ENCODE measurements at places on chromosomes 7 and 10.

- DNase-seq: no peak
Measured at GRCh38 chr10:110691139-110691538, 47.0 kb downstream of the RBM20 start.

DNA sequence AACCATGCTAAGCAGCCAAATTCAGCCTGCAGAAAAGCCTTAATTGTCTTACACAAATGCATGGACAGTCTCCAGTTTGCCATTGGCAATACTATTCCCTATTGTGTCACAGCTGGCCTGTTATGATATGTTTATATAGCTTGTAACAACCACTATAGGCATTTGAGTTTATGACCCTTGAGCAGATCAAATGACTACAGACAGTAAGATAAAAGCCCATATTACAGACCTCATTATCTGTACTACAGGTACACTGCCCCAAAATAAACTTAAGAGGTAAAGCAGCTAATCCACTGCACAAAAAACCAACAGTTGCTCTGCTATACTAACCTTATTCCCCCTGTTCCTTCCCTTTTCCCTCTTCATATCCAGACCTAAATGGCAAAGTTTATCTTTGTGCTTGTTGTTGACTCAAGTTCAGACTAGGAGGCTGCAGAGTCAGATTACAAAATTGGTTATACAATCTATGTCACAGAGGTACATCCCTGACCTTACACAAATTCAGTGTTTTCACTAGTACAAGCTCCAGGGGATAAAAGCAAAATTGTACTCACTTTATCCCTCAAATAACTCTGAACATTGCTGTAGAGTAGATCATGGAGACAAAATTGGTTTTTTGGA, 218.4 kb downstream of the GRM8 start:
- no peak for DNase-seq

DNA sequence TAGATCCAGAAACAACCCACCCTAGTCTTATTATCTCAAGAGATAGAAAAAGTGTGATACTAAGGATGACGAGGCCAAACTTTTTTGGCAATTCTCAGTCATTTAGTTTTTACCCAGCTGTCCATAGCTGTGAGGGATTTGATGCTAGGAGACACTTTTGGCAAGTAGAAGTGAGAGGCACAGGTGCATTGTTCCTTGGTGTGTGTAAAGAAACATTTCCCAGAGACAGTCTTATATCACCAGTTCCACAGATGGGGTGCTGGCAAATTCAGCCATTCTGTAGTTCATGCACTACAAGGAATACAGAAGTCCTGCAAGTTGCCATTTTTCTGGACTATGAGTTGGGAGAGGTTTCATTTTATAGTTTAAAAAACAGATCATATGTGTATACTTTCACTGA, 403.3 kb upstream of the GHITM start:
- DNase-seq: no peak

DNA sequence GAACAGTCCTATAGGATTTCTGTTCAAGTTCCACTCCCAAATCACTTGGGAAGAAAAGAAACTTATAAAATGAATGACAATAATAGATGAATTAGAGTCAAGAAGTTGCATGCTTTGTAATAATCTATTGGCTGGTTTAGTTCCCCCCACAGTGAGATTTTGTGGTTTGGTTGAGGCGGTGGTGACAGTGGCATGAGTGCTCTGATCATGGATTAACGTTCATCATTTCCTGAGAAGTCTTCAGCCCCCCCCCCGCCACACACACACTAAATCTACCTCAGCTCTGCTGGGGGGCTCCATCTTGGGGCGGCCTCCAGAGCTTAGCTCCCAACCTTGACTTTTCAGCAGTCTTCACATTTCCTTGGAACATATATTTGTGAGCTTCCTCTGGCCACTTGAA, 121.7 kb downstream of the ABCA13 start:
- no peak for DNase-seq

DNA sequence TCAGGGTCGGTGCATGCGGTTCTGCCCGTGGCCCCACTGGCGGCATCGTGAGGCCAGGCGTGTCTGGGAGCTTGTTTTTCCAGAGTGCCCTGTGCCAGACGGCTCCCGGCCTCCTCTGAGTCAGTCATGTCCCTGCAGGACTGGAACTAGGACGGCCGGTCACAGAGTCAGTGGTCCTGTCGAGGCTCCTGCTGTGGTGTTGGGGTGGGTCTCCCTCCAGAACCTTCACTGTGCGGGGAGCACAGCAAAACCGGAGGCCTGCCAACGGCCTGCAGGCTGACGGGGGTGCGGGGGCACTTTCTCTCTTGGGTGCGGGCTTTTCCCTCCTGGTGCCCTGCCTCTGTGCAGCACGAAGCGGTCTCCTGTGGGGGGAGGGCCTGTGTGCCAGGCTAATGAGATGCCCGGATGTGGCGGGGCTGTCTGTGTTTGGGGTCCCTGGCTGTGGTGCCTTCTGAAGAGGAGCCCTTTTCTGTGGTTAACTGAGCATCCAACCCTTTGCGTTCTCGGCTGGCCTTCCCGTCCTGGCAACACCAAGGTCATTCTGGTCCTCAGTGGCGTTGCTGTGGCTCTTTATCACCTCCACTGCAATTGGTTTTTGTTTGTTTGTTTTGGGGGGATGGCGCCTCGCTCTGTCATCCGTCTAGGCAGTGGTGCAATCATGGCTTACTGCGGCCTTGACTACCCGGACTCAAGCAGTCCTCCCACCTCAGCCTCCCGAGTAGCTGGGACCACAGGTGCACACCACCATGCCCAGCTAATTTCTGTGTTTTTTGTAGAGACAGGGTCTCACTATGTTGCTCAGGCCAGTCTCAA, 8.0 kb downstream of the GET4 start:
- DNase-seq: no peak

DNA sequence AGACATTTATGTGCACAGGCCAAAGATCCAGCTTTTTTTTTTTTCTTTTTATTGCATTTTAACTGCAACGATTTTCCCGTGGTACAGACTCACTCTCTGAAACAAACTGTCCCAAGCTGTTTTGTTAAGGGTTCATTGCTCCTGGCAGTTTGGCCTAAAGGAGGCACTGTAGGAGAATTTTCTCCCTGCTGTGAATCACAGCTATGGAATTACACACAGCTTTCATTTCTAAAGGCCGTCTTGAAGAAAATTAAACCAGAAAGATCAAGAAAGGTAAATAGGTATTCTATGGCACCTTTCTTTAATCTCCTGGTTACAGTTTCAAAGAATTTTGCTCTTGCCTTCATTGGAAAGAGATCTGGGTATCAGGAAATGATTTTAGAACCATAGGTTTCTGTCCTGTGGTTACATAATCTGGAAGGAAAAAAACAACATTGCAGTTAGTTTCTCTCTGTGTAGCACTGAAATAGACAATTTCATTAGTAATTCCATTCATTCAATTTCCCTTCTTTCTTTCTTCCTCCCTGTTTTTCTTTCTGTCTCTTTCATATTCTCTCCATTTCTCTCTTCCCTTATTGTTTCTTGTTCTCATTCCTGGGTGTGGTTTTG, 51.2 kb downstream of the PDK4 start:
- DNase-seq: no peak

DNA sequence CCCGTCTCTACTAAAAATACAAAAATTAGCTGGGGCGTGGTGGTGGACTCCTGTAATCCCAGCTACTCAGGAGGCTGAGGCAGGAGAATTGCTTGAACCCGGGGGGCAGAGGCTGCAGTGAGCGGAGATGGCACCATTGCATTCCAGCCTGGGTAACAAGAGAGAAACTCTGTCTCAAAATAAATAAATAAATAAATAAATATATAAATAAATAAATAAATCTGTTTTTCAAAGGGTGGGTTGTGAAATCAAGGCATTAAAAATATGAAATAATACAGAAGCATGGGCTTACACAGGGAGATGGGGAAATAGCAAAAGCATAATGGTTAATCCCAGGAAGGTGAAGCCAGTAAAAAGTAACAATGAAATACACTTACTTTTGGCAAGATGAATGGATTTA, 93.9 kb downstream of the LYZL2 start:
- DNase-seq: no peak

GRCh38 chr10:82914655-82915136, 1039.7 kb downstream of the NRG3 start:
- DNase-seq: no peak

DNA sequence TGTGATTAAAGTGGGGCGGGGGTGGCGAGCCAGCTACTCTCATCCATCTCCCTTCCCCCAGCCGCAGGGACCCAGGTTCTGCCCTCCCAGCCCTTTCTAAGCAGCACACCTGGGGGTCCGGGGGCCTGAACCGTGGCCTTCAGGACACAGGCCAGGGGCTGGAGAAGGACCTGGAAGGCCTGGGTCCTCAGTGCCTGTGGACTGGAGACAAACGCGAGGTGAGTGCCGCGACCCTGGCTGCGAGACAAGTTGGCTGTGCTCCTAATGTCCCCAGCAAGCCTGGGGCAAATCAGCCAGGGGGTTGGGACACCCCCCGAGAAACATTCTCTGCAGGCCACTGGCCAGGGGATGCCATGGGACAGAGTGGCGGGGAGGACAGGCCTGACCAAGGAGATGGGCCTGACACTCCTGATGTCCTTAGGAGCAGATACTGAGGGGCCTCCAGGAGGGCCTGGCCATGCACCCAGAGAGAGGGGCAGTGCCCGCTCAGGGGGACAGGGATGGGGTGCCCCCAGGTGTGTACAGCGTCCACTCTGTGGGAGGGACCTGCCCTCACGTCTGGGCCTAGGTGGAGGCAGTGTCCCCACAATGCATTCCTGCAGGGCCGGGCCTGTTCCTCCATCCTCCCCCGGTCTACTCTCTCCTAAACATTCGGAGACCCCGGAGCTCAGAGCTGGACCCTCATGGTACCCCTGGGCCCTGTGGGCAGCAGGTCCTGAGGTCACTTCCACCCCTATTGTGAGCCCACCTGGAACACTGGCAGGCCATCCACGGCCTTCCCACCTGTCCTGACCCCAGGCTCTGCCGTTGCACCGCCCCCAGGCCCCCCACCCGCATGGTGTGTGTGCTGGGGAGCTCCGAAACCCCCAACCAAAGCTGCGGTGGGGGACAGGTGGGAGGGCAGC, 13.1 kb downstream of the BRAT1 start:
- no peak for DNase-seq

DNA sequence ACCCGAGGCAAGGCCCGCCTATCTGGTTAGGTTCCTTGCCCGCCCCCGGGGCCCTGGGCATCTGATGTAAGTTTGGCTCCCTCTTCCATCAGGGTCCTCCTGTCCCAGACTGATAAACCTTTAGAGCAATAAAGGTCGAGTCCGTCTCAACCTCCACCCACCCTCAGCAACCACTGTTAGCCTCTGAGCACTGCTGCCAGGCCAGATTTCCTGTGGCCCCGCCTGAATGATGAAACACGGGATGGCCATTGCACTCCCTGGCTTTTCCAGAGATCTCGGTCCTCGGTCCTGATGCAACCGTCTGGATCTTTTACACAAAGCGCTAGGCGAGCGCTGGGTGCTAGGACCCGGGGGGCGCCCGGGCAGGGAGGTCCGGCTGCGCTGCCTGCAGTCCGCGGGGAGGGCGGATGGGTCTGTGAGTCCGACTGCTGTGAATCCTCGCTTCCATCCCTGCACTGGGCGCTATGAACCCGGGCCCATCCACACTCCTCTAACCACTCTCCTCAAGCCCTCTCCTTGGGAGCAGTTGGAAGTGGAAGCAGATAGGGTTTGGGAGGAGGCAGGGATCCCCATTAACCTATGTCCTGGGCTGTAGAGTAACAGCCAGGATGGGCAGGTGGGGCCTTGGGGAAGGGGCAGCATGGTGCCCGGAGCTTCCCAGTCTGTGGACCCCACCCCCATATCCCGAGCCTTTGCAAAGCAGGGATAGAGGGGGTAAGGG, 875 bp upstream of the DDIT4 start:
- no peak for DNase-seq

GRCh38 chr10:74394416-74394969, 243.5 kb downstream of the ADK start:
- no peak for DNase-seq

DNA sequence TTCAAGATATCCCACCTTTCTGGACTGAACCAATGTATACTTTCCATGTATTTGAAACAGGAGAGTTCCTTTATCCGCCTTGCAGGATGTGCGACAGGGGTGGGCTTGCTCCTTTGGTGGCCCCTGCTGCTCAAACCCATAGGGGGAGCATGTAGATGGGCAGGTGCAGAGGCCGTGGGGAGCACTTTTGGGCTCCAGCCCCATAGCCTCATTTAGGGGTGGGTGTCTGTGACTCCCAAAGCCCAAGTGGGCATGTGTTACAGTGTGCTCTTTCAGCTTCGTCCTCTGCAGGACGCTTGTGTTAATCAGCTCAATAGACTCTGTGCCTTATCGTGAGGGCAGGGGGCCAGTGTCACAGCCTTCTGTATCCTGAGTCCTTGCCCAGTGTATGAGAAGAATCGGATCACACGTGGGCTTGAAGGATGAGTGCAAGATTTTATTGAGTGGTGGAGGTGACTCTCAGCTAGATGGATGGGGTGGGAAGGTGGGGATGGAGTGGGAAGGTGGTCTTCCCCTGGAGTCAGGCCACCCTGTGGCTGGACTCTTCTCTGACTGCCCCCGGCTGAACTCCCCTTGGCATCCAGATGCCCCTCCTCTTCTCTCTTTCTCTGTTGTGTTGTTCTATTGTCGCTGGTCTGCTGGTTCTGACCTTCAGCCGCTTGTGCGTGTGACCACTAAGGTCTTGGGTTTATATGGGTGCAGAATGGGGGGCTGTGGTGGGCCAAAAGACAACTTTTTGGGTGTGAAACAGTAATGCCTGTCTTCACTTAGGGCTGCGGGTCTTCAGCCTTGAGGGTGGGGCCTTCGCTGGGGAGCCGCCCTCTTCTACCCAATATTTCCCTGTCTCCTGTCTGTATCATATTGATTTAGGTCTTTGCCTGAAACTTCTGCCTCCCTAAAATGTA, 262.2 kb downstream of the GLRX3 start:
- no peak for DNase-seq

DNA sequence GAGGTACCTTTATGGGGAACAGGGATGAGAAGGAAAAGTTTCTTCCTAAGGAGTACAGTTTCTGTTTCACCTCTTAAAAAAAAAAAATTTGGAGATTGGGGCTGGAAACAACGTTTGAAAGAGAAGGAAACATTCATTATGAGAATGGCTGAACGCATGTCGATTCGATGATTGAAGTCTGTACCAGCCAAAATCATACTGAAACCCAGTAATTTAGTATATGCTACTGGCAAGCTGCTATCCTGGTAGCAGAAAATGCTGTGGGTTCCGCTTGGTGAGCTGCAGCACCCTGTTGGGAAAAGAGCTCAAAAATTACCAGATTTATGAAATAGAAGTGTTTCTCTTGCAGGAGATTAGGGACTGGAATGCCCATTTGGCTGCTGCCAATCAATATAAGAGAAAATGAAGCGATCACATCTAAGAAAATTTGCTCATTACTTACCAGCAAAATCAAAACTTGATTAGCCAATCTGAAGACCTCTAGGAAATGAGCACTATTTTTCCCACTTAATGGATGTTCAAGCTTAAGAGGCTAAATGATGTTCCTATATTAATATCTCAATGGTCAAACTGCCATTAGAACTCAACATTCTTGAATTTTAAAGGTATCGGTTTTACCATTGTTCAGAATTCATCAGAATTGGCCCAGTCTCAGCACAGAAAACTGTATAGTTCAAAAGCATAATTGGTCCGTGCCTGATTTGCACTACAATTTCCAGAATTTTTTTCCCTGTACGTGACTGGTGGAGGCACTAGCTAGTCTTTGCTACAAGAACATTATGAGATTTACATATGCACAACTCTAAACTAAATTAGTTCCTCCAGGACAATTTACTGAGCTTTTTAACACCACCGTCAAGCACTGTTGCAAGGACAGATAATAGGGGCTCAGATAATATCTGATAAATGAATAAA, 1.2 kb upstream of the ITGB1 start:
- DNase-seq: no peak

- no peak for DNase-seq
Measured at GRCh38 chr10:13337827-13338196, 10.3 kb downstream of the SEPHS1 start.

GRCh38 chr7:42739638-42740037, 172.2 kb downstream of the C7orf25 start:
- DNase-seq: no peak

Data from keratinocyte (primary cell).